AG04450 (cell line): ENCODE measurements at places on chromosomes 3 and 15. TPM values are rescaled to one million over a fixed set of nuclear protein-coding genes. Genes with fewer than 3 reads are reported as not detected.

GABRG3 gene
- polyA plus RNA-seq: not detected in 2 replicates

SOX2 gene
- polyA plus RNA-seq: not detected in 2 replicates

TM4SF18 gene
- 0.09 TPM in 1 of 2 replicates, not detected in the other for polyA plus RNA-seq

TGM5 gene
- polyA plus RNA-seq: not detected in 2 replicates

GP9 gene
- polyA plus RNA-seq: not detected in 2 replicates

TMOD3 gene
- 22.7 and 29.8 TPM in 2 replicates for polyA plus RNA-seq

TEX55 gene
- not detected in 2 replicates for polyA plus RNA-seq

PPP2R3A gene
- polyA plus RNA-seq: 19.8 and 26.6 TPM in 2 replicates

ARL13B gene
- 4.4 and 6.3 TPM in 2 replicates for polyA plus RNA-seq
